Stimulated activated CD4-positive, alpha-beta T cell treated with anti-CD3 and anti-CD28 coated beads, Interleukin-12 subunit alpha, Interleukin-12 subunit beta, amount 100 ng/mL, for 24 hours (primary cell): ENCODE measurements at places on chromosomes 6 and 20.

- no peak for DNase-seq
These were observed 116.8 kb downstream of the CDC5L start for GRCh38 chr6:44504301-44504791.

DNA sequence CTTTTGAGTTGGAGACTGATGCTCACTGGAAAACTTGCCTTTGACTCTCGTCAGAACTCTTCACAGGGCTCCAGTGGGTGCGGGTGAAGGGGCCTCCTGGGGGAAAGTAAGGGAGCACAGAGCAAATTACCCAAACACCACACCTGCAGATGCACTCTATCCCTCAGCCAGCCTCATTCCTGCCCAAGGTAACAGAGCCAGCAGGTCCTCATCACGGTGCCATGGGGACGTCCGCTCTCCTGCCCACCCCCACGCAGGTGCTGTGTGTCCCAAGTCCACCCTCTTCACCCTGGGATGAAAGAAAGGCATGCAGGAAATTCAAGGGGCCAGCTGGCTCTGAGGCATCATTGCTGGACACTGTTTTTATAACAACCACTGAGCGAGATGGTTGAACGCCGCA, 269.0 kb downstream of the SMOC2 start:
- no peak for DNase-seq

- no peak for DNase-seq
These were observed 6.1 kb downstream of the SOBP start for GRCh38 chr6:107495971-107496370.

GRCh38 chr20:62860391-62860923, 1.2 kb downstream of the TCFL5 start:
- DNase-seq = no peak

- no peak for DNase-seq
These were observed 10.9 kb downstream of the SNX5 start for GRCh38 chr20:17957505-17958363.

DNA sequence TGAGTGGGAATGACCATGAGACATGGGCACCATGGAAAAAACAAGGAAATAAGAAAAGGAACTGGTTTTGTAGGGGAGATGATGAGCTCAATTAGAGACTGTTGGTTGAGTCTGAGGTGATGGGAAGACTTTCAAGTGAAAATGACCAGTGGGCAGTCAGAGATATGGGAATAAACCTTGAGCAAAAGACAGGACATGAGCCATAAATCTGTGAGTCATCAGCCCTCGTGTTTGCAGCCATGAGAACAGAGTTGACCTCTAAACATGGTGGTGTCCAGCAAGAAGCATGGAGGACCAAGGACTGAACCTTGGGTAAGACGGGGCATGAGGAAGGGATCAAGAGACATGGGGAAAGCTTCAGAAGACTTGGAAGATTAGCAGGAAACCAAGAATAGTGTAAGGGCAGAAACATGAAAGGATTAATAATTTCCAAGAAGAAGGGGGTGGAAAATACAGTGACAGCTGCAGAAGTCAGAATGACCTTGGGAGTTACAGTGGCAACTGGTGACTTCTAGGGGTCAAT, 280.6 kb upstream of the PRDM1 start:
- no peak for DNase-seq

DNA sequence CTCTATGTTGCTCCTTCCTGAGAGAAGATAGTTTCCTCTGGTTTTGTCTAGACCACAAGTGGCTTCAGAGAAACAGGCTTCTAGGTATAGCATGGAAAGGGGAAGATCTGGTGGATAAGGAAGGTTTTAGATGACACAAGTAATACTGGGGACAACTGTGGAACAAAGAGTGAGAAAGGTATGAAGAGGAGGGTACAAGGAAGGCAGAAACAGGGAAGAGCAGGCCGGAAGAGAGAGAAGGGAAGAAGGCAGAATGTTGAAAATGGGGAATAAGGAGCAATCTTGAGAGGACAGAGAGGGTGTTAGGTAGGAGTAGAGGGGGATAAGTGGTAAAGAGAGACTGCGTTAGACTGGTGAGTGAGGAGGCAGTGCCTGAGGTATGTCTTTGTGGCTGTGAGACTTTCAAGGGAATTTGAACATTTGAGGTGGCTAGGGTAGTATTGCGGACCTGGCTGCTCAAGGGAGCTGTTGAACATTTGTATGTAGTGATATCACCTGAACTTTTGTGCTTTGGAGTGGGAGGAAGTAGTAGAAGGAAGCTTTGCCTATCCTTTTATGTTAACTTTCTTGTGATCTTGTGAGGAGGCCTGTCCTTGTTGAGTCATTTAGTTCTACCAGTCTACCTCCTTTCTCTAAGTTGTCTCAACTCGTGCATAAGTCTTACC, 69.5 kb downstream of the FOXO3 start:
- DNase-seq = no peak

- DNase-seq = no peak
These were observed 132.4 kb downstream of the HS3ST5 start for GRCh38 chr6:114210467-114210866.
